Uterine smooth muscle cell (primary cell): ENCODE measurements at places on chromosomes 16 and 17. TPM values are rescaled to one million over a fixed set of nuclear protein-coding genes. Genes with fewer than 3 reads are reported as not detected.

Gene TBX4
- total RNA-seq: under 0.01 TPM in 1 of 2 replicates, not detected in the other

Gene TP53TG3B
- total RNA-seq: not detected in 2 replicates

Gene CD68
- 12.8 and 16.2 TPM in 2 replicates for total RNA-seq

Gene SMIM36
- total RNA-seq: not detected in 2 replicates

Gene NPIPB6
- 0.33 and 0.75 TPM in 2 replicates for total RNA-seq

Gene SUMO2
- 116 and 122 TPM in 2 replicates for total RNA-seq

Gene DBNDD1
- total RNA-seq: 0.75 and 1.4 TPM in 2 replicates

Gene C17orf113
- 0.22 and 0.37 TPM in 2 replicates for total RNA-seq

Gene CTRB2
- total RNA-seq: not detected in 2 replicates

Gene PPP1R27
- not detected in 2 replicates for total RNA-seq

Gene VTN
- total RNA-seq: 0.11 and 0.12 TPM in 2 replicates

Gene PDIA2
- total RNA-seq: 0.12 TPM in 1 of 2 replicates, not detected in the other

Gene ATP2A1
- 0.22 and 0.25 TPM in 2 replicates for total RNA-seq

Gene PIPOX
- total RNA-seq: 1.1 and 2.7 TPM in 2 replicates

Gene KCNJ12
- under 0.01 and 0.37 TPM in 2 replicates for total RNA-seq

Gene C16orf74
- total RNA-seq: 18.6 and 26.5 TPM in 2 replicates

Gene NXPH3
- total RNA-seq: 0.11 and 0.37 TPM in 2 replicates

Gene TBX6
- 0.11 and 0.12 TPM in 2 replicates for total RNA-seq

Gene NPIPA5
- 2.2 TPM in 1 of 2 replicates, not detected in the other for total RNA-seq
